ENCODE measurements at places on chromosomes 3 and 15.

GRCh38 chr15:36608180-36608579 lies 28.8 kb downstream of the CDIN1 start:
- DNase-seq = no peak

GRCh38 chr15:49041426-49041825 lies 4.8 kb downstream of the SECISBP2L start:
- no peak for DNase-seq

DNA sequence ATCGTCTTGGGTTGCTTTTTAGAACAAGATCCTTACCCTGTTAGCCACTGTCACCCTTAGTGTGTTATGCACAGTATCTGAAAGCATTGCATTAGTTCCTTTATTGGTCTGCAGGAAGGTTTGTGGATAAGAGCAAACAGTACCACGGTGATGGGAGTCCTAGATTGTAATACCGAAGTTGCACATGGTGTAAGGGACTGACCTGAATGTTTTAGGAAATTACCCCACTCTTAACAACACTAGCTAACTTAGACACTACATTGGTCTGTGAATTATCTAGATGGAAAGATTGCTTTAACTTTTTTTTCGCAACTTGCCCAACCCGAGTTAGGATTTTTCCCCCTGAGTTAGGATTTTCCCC lies 1.3 kb downstream of the STT3B start:
- DNase-seq = no peak

GRCh38 chr3:65466300-65466988 lies 572.3 kb downstream of the MAGI1 start:
- no peak for DNase-seq

GRCh38 chr3:177465257-177465642 lies 268.0 kb upstream of the TBL1XR1 start:
- DNase-seq = peak; percentile 65

- no peak for DNase-seq
Observed at GRCh38 chr3:15050405-15051092, 14.6 kb downstream of the MRPS25 start.

GRCh38 chr3:168722091-168722490 lies 626.4 kb upstream of the GOLIM4 start:
- DNase-seq = no peak

GRCh38 chr15:80482696-80483095 lies 78.5 kb downstream of the ARNT2 start:
- DNase-seq = no peak

DNA sequence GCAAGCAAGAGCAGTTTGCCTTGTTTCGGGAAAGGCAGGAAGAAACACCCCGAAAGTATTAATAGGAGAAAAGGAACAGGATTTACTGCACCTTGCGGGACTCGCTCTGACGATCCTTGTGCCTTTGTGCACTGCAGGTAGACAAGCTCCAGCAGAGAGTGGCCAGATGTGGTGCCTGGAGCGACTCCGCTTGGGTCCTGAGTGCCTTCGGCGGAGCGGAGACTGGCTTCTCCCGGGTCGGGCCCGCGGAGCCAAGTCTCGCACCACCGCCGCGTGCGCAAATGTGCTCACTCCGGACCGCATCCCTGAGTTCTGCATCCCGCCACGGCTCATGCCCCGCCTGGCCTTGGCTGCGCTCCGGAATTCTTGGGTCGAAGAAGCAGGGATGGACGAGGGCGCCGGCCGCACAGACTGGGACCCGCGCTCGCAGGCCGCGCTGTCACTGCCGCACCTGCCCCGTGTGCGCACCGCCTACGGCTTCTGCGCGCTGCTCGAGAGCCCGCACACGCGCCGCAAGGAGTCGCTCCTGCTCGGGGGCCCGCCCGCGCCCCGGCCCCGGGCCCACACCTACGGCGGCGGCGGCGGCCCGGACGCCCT lies 769 bp downstream of the C2CD4A start:
- DNase-seq = no peak

GRCh38 chr15:94295275-94295674 lies 63.9 kb downstream of the MCTP2 start:
- no peak for DNase-seq

DNA sequence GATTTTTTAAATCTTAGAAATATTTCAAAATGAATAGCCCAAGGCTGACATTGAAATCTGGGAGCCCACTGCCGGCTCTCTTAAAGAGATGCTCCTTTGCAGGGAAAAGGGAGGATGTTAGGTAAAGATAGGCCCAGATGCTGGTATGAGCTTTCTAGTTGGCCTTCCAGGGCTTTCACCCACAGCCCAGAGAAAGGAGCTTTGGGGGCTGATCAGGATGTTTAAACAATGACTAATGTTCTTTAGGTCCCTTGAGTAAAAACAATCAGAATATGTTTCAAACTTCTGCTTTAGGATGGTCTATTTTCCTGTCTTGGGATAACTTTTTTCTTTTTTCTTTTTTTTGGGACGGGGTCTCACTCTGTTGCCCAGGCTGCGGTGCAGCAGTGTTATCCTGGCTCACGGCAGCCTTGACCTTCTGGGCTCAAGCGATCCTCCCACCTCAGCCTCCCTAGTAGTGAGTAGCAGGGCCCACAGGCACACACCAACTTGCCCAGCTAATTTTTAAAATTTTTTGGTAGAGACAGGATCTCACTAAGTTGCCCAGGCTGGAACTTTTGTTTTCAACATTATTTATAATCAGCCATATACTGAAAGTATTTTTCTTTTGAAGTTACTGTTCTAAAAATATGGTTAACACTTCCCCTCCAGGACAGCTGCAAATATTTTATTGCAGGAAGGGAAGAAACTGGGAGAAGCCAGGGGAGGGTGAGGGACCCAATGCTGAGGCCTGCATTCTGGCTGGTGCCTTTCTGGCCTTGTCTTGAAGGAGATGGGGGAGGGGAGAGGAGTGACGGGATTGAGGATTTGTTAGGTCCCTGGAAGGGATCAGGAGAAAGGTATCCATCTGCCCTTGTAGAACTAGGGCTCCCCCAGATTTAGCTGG lies 70.1 kb downstream of the TRAK1 start:
- no peak for DNase-seq

DNA sequence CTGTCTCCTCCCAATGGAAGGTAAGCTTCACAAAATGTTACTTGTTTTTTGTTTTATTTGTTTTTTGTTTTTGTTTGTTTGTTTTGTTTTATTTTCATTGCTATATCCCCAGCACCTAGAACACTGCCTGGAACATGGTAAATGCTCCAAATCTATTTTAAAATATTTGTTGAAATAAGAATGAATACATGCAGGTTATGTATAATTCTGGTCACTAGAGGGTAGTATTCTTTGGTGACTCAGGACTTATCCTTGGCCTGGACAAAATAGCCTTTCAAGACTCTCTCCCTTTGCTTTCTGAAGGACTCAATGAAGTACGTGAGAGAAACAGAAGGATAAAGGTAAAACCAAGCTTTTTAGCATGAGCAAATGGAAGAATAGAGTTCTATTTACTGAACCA lies 46.9 kb upstream of the PPP2R3A start:
- no peak for DNase-seq

GRCh38 chr3:194265505-194265892 lies 85.6 kb downstream of the CPN2 start:
- peak; percentile 95 for DNase-seq

DNA sequence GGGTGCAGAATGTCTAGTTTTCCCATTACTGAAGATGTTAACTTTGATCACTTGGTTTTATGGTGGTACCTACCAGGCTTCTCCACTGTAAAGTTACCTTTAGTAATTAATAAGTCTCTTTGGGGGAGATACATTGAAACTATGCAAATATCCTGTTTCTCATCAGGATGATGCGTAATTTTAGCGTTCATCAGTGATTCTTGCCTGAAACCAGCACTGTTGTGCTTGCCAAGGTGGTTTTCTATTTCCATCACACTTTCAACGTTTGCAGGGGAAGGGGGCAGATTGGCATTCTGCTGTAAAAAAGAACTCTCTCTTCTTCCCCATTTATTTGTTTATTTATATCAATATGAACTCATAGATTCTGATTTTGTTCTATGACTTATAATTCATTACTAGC lies 61.0 kb downstream of the SSR3 start:
- DNase-seq = no peak

GRCh38 chr3:52085681-52086282 lies 29.4 kb upstream of the DUSP7 start:
- DNase-seq = no peak

- no peak for DNase-seq
Observed at GRCh38 chr15:90031231-90031791, 30.2 kb downstream of the ZNF710 start.

DNA sequence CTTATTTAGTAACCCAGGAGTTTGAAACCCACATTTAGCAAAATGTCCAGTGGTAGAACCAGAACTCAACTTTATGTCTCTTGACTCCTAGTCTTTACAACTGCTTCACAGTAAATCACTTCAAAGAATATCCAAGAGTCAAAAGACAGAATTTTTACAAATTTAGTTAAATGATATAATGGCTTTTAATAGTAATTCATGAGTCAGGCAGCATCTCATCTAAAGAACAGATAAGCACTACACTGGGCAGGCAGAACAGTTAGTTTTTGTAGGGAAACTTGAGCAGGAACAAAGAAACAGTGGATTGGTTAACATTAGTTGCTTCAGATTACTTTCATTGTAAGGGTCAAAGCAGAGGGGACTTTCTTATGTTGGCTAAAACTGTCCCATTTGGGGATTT lies 120.2 kb downstream of the NEO1 start:
- DNase-seq = no peak

- no peak for DNase-seq
Observed at GRCh38 chr3:29271475-29271874, 9.4 kb upstream of the RBMS3 start.

DNA sequence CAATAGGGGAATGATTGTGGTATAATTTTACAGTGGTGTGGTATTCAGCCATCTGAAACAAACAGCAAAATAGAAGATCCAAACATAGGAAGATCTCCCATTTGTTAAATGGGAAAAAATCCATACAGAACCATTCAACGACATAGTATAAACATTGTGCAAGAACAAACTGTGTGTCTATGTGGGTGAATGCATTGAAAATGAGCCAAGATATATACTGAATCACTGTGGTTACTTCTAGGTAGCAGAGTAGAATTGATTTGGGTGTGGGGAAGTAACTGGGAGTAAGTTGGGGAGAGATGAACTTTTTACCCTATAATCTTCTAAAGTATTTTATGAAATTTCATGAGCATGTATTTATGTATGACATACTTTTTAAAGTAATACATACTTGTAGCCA lies 123.1 kb upstream of the UMPS start:
- no peak for DNase-seq

DNA sequence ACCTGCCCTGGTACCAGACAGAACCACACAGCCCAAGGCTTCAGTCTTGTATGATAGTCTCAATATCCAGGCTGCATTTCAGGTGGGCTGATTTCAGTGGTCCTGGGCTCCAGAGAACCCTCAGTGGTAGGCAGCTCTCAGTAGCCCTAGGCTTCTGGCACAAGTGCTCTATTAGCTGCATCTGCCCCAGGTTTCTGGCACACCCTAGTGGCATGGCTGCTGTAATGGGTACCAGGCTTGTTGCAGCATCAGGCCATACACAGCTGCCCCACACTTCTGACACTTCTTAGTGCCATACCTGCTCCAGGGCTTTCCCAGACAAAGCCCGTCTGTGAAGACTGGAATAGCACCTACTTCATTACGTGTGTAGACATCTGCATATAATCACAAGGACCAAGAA lies 1062.2 kb upstream of the EPHA6 start:
- DNase-seq = no peak

- DNase-seq = no peak
Observed at GRCh38 chr15:69766156-69766555, 313.5 kb downstream of the RPLP1 start.
